ENCODE measurements at places on chromosomes 11 and 22.

- no peak for DNase-seq
These were observed 39.1 kb upstream of the SMIM38 start for GRCh38 chr11:69116671-69117070.

DNA sequence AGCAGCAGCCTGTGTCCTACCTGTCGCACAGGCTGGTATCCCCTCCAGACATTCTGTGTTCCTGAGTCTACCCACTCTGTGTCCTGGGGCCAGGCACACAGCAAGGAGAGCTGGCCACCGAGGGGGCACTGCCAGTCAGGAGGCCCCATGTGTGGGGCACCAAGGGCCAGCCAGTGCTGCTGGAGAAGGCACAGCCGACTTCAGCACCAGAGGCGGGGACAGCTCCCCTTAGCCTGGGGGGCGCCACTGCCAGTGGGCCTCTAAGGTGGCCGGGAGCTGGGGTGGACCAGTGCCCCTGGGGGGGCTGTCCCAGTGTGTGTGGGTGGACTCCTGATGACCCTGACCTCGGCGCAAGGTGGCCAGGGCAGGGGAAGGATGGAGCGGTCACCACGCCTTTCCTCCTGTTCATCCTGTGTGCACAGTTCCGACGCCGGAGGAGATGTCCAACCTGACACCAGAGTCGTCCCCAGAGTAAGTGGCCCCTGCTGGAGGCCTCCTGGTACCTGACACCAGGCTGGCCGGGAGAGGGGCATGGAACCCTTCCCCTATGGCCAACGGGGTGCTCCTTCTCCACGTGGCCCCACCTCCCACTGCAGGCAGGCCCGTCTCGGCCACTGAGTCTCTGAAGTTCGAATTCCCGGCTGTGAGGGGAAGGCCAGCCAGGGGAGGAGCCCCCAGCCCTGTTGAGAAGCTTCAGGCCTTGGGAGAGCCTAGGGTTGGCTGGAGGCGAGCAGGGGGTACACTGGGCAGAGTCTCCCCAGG lies 35.4 kb downstream of the MOB2 start:
- DNase-seq = no peak

- DNase-seq = peak; percentile 28
These were observed 17.4 kb upstream of the PRAME start for GRCh38 chr22:22576244-22576988.

DNA sequence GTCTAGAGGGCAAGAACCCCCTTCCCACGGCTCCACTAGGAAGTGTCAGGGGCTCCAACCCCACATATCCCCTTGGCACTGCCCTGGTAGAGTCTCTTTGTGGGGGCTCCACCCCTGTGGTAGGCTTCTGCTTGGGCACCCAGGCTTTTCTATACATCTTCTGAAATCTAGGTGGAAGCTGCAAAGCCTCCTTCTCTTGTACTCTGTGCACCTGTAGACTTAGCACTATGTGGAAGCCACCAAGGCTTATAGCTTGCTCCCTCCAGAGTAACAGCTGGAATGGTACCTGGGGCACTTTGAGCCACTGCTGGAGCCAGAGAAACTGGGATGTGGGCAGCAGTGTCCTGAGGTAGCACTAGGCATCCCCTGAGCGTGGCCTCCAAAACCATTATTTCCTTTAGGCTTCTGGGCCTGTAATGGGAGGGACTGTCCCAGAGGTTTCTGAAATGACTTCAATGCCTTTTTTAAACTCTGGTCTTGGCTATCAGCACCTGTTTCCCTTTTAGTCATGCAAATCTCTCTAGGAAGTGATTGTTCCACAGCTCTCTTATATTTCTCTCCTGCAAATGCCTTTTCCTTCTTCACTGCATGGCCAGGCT lies 68.4 kb downstream of the TRAF6 start:
- DNase-seq = no peak

GRCh38 chr22:50260801-50261614 lies 475 bp downstream of the MAPK12 start:
- peak; percentile 64 for DNase-seq

GRCh38 chr11:86149792-86150191 lies 80.9 kb upstream of the PICALM start:
- DNase-seq = no peak

DNA sequence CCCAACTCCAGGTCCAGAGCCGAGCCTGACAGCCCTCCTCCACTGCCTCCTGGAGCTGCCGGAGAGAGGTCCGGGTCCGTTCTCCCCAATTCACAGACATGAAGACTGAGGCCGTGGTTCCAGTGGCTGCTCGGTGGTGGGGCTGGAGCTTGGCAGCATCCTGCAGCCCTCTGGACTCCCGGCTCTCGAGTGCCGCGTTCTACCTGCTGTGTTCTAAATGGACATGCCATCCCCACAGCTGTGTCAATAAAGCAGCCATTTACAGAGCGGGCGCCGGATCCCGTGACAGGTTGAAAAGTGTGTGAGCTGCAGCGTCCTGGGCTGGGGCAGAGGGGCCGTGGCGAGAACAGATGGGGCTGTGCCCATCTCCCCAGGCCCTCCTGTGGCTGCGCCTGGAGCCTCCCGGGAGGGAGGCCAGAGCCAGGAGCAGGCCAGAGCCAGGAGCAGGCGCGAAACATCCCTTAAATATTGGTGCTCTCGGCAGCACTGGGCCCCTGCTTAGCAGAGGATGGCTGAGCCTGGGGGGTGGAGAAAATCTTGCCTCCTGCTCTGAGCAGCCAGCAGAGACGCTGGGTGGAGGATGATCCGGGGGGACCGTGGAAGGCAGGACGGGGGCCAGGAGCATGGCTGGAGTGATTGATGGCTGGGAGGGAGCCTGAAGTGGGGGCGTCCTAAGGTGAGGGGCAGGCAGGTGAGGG lies 46.2 kb downstream of the FLRT1 start:
- DNase-seq = no peak

DNA sequence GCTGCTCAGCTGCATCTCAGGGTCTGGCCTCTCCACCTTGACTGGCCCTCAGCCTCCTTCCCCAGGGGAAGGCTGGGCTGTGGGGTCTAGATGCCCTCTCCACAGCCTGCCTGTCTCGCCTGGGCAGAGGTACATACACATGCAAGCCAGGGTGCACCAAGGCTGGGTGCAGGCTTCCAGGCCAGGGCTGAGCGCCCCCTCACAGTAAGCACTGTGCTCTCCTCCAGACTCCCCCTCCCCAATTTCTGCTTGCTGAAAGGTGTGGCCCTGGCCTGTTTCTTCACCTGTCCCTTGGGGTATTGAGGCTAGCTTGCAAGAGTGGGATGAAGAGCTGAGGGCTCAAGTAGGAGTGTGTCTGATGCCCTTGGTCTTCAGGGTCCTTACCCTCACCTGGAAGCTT lies 22.5 kb downstream of the RELT start:
- no peak for DNase-seq

DNA sequence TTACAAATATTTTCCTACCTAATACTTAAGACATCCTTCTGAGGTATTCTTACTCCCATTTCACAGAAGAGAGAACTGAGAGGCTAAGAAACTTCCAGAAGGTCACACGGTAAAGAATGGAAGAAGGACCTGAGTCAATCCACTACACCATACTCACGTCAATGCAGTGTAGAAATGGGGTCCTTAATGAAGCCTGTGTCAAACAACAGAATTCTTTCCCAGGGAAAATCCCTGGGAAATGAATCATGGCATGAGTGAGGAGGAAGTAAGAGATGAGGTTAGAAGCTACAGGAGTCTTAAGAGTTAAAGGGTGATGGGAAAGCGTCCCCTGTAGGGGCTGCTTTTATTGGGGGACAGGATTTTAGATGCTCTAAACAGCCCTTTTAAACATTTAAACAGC lies 147.9 kb downstream of the C11orf91 start:
- peak; percentile 59 for DNase-seq

- DNase-seq = no peak
These were observed 58.5 kb downstream of the GUCY1A2 start for GRCh38 chr11:106959800-106960199.

GRCh38 chr11:33690290-33691065 lies 10.1 kb downstream of the C11orf91 start:
- peak; percentile 99 for DNase-seq
